Stimulated activated CD8-positive, alpha-beta memory T cell treated with anti-CD3 and anti-CD28 coated beads, Interleukin-7, amount 100 ng/mL, for 48 hours (primary cell): ENCODE measurements at places on chromosomes 4 and X.

- no peak for DNase-seq
Measured at GRCh38 chrX:134024686-134025377, 39.4 kb upstream of the GPC3 start.

DNA sequence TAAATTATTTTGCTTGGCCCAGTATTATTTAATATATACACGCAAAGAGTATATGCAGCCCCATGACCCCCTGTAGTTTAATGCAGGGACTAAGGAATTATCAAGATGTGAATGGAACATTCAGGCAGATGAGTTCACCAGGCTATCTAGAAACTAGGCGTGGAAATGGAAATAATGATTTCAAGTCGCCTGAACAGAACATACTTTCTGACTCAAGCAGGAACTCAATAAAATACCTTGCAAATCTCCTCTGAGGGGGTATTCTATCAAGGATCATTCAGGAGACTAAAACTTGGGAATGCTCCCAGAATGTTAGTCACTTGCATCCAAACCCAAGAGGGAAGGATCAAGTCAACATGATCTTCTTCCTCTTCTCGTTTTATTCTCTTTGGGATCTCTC, 59.6 kb upstream of the RASSF6 start:
- DNase-seq, result no peak

DNA sequence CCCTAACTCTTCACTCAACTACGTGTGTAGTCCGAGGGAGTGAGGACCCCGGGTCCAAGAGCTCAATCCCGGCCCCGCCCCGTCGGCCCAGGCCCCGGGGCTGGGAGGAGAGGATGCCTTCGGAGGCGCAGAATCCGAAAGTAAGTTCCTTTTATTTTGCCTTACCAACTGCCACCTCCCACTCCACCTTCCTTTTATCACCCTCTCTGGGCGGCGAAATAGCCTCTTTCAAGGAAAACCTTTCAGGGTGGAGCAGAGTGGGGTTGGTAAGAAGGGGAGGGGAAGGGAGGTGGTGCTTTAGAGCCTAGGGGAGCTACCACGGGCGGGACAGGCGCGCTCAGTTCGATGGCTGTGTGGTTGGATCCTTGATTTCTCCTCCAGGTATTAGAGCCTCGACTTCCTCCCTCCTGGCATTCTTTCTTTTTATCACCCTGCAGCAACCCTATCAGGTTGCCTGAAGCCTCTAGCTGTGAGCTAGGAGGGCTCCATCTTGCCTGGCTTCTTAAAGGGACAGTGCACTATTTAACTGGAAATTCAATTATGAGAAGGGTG, 191.2 kb downstream of the RRAGB start:
- no peak for DNase-seq

GRCh38 chrX:40646489-40647306, 663 bp downstream of the CXorf38 start:
- peak; percentile 20 for DNase-seq

DNA sequence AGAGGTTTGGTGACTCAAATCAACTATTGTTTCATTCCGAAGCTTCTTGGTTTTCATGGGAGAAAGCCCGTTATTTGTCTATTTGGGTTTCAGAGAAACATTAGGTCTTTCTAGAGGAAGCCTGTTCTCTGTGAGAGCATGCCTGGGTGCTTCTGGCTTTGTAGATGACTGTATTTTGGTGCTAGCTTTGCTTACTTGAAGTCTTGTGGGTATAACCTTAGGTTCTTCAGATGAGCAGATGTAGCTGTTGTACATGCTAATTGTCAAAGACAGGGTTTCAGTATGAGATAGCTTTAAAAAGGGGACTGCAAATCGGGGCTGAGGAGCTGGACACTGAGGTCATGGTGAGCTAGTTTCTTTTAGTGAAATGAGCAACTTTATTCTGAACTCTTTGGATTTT, 7.9 kb upstream of the STOX2 start:
- DNase-seq, result no peak

DNA sequence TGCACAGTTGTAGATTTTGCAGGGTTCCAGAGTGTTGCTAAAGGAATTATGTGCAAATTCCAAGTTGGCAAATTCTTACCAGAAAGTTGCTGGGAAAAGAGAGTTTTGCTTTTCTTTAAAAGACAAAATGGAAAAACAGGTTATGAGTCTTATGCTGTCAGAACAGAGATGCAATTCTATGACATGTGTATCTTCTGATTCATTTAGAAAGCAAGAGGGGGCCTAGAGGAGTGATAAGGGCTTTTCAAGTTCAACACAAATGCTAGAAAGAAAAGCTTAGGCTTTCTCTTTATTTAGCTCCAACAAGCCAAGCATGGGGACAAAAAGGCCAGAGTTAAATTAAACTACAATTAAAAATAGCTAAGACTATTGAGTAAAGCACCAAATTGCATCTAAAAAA, 72.4 kb upstream of the GATB start:
- no peak for DNase-seq

- DNase-seq, result no peak
Measured at GRCh38 chr4:38684951-38685844, 21.2 kb downstream of the KLF3 start.
